ENCODE measurements at places on chromosomes 16 and 17. TPM values are rescaled to one million over a fixed set of nuclear protein-coding genes. Genes with fewer than 3 reads are reported as not detected.

DNA sequence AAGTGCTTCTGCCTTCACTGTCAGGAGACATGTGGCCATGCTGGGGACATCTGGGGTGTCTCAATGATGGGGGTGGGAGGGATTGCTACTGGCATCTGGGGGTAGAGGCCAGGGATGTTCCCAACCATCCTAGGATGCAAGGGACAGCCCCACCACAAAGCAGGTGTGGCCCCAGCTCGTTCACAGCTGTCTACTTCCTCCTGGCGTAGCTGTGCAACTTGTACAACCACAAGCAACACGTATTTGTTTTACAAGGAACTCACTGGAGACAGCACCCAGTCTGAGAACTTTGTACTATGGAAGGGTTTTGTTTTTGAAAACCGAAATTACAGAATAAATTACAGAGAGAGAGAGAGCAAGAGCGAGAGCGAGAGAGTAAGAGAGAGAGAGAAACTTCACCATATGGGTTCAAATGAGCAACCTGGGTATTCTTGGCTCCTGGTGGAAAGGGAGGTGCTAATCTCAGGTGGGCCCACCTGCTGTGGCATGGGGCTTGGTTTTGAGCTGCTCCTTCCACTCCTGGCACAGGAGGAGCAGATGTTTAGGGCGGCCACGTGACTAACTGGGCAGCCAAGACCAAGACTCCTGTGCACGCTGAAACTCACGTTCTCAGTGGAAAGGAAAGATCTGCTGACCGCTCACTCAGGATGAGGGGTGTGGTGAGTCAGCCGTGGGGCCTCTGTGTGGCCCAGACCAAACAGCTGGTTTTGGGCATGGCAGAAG is 17.5 kb upstream of the TNFRSF13B start:
- H3K27me3 ChIP-seq, result no peaks in the 10 kb centered on the region
- peaks cover 10% of the 10 kb centered on the region for H3K4me1 ChIP-seq
- no peak overlapping the region for H3K4me3 ChIP-seq
- no peak overlapping the region for H3K27ac ChIP-seq
- DNase-seq, result no peak

DNA sequence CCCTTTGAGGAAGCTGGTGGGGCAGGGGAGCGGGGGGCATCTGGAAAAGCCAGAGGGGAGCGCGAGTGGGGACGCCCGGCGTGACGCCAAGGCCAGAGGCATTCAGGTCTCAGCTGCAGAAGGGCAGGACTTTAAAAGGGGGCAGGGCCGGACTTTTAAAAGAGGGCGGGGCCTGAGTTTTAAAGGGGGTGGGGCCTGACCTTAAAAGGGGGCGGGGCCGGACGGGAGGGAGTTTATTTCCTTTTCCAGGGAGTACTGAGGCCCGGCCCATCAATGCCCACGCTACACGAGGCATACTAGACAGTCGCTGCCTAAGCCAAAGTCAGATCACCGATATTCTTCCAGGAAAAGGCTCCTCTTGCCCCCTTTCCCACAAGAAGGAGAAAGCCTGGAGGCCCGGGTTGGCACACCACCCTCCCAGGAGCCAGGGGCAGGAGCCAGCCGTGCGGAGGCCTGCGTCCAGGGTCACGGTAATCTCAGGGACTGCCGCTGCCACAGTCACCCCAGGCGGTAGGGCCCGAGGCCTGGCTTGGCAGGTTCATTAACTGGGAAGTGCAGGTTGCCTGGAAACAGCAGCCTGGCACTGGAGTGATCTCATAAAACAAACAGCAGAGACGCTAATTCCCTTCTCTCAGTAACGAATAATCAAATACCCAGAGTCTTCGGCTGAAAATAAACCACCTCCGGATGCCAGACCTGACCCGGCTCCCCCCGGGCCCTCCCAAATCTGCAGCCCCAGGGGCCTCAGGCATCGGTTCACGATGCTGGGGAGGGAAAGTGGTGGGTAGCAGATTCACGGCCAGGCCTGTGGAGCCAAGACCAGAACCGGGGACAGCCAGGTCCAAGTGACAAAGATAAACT is 90.7 kb downstream of the TIMM22 start:
- H3K27me3 ChIP-seq, result no peaks in the 10 kb centered on the region
- peaks cover 40% of the 10 kb centered on the region for H3K36me3 ChIP-seq
- no peak overlapping the region for H3K4me3 ChIP-seq
- DNase-seq, result no peak

DNA sequence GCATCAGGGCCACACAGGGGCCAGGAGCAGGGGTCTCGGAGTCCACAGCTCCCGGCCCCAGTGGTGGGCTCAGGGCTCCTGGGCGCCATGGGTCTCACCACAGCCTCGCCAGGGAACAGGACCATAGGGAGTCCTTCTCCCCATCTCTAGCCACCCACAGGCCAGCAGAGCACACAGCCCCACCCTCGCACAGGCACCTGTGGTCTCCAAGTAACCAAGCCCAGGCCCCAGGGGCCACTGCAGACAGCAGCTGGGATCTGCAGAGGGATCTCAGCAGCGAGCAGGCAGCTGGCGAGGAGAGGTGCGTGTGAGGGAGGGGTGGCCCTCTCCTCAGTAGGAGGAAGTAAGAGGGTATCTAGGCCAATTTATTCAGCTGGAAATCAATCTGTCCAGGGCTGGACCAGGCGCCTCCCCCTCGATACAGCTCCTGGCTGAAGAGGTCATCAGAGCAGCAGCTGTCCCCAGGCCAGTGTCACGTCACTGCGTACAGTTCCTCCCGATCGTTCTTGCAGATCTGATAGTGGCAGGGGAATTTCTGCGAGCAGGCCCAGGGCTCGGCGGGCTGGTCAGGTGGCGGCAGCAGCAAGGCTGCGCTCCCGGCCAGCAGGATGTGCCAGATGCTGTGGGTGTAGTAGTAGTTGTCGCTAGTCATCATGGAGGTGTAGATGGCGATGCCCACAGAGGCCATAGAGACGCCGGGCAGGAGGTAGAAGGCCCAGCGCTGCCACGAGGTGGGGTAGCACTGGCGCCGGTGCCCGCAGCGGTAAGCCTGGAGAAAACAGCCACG is 1.4 kb upstream of the MRPL28 start:
- H3K4me1 ChIP-seq, result peaks cover 7% of the 10 kb centered on the region
- peaks cover 76% of the 10 kb centered on the region for H3K36me3 ChIP-seq
- H3K27me3 ChIP-seq, result no peaks in the 10 kb centered on the region
- no peak for DNase-seq

DNA sequence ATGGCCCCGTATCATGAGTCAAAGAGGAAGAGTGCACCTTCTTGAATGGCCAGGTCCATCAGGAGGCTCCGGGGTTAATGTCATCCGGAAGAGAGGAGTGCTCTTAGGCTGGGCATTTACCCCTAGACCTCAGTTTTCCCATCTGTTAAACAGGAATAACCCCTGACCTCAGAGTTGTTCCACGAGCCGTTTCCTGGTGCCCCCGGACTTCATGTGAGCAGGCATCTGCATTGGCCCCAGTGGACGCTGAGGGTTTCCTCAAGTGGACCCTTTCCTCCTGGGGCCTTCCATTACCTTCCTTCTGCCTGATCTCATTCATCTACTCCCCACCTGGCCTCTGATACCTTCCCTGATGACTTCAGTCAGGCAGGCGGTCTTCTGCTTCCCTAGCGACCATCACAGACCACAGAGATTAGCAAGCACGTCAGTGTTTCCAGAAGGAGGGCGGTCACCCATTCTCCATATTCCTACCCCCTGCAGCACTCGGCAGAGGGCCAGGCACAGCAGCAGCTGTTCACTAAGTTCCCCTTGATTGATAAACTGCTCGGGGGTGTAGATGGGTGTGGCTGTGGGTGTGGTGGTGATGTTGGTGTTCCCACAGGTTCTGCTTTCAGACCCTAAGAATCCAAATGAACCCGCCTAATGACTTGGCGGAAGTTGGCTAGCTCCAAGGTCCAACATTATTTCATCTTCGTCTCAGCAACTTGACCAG is 346.6 kb upstream of the TNRC6C start:
- H3K27ac ChIP-seq, result no peak overlapping the region
- peaks cover 35% of the 10 kb centered on the region for H3K27me3 ChIP-seq
- H3K4me3 ChIP-seq, result no peak overlapping the region
- peaks cover 2% of the 10 kb centered on the region for H3K4me1 ChIP-seq
- DNase-seq, result no peak

DNA sequence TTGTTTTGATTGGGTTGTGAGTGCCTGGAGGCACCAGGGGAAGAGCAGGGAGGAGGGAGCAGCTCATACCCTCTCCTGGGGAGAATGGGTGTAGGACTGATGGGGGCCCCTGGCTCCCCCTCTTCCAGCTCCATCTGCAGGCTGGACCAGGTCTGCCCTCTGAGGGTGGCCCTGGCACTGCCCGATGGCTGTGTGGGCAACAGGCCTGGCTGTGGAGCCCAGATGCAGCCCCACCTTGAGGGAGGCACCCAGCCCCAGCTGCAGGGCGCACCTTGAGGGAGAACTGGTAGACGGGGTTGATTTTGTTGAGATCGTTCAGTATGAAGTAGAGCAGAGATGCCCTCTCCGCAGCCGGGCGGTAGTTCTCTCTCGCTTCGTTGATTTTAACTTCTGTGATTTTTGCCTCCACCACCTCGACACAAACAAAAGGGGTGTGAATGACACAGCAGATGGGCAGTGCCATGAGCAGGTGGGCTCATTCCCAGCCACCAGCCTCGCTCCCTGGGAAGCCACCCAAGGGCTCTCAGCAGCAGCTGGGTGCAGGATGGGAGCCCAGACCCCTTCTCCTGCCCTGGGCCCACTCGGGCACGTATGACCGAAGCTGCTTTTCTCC is 71.6 kb downstream of the PGS1 start:
- no peaks in the 10 kb centered on the region for H3K36me3 ChIP-seq
- peaks cover 13% of the 10 kb centered on the region for H3K27me3 ChIP-seq
- no peaks in the 10 kb centered on the region for H3K4me1 ChIP-seq
- H3K4me3 ChIP-seq, result no peak overlapping the region
- no peak for DNase-seq
- no peak overlapping the region for H3K27ac ChIP-seq

- no peak overlapping the region for H3K4me3 ChIP-seq
- no peaks in the 10 kb centered on the region for H3K36me3 ChIP-seq
- H3K27ac ChIP-seq, result no peak overlapping the region
- H3K4me1 ChIP-seq, result no peaks in the 10 kb centered on the region
These were observed 13.4 kb downstream of the MFSD6L start for GRCh38 chr17:8785547-8786413.

- H3K4me3 ChIP-seq, result peak overlapping the region; percentile 63
- DNase-seq, result no peak
- no peak overlapping the region for H3K27ac ChIP-seq
These were observed 709 bp downstream of the STAT5A start for GRCh38 chr17:42288803-42289610.

GRCh38 chr16:55559233-55559632 is 7.3 kb upstream of the CAPNS2 start:
- H3K27ac ChIP-seq, result no peak overlapping the region
- peak; percentile 73 for DNase-seq
- H3K4me3 ChIP-seq, result no peak overlapping the region
- no peaks in the 10 kb centered on the region for H3K27me3 ChIP-seq
- peaks cover 1% of the 10 kb centered on the region for H3K4me1 ChIP-seq
- H3K36me3 ChIP-seq, result no peaks in the 10 kb centered on the region

DNA sequence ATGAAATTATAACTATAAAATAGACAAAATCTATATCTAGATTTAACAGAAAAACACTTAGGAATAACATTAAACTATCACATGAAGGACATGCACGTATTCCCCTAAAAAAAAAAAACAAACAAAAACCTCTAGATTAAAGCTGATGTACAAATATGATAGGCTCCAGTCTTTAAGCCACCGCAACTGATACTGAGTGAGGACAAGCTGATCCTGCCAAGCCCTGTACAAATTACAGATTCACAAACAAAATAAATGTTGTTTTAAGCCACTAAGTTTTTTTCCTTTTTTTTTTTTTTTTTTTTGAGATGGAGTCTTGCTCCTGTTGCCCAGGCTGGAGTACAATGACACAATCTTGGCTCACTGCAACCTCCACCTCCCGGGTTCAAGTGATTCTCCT is 35.3 kb downstream of the SMURF2 start:
- H3K4me1 ChIP-seq, result peaks cover 14% of the 10 kb centered on the region
- H3K4me3 ChIP-seq, result no peak overlapping the region
- no peak overlapping the region for H3K27ac ChIP-seq
- no peaks in the 10 kb centered on the region for H3K27me3 ChIP-seq
- no peak for DNase-seq
- peaks cover 17% of the 10 kb centered on the region for H3K36me3 ChIP-seq

DNA sequence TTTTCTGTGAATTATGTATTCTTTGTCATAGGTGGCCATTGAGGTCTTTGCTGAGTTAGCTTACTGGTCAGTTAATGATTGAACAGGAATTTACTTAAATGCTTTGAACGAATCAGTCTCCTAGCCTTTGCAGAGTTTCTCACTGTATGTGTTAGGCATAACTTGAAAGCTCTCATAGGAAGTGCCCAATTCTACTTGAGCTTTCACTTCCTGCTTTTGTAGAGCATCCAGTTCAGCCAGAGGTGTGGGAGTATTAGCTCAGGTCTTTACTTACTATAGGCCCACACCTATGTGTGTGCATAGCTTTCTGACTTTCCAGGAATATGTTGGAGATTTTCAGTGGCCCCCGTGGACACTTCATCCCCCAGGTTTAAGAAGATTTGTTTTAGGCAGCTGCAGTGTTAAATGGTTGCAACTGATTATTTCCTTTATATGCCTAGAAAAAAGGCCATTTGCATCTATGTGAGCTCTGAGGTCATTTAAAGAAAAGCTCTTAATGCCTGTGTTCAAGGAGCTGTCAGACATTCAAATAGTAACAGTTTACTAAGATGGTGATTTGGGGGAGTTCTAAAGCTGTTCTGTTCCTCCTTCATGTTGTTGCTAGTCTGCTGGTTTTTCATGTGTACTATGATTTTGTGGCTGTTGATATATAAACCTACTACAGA is 62.3 kb downstream of the PHKB start:
- no peaks in the 10 kb centered on the region for H3K27me3 ChIP-seq
- no peaks in the 10 kb centered on the region for H3K36me3 ChIP-seq
- DNase-seq, result no peak
- no peak overlapping the region for H3K27ac ChIP-seq
- no peaks in the 10 kb centered on the region for H3K4me1 ChIP-seq
- no peak overlapping the region for H3K4me3 ChIP-seq

- H3K27me3 ChIP-seq, result no peaks in the 10 kb centered on the region
- no peak overlapping the region for H3K27ac ChIP-seq
- peaks cover 17% of the 10 kb centered on the region for H3K4me1 ChIP-seq
- no peak overlapping the region for H3K4me3 ChIP-seq
These were observed 95.0 kb downstream of the ADCY9 start for GRCh38 chr16:4021070-4021779.

DNA sequence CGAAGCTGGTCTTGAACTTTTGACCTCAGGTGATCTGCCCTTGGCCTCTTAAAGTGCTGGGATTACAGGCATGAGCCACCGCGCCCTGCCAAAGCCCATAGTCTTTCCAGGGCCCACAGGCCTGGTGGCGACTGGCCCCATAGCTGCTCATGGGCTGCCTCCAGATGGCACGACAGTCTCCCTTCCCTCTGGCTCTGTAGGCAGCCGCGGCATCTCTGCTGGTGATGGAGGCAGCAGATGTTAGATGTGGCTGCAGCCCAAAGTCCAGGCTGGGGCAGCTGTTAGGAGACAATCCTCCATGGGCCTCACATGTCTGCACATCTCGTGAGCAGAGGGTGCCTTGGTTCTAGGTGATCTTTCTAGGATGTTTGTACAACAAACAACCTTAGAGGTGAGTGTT is 69.7 kb upstream of the DNAJA2 start:
- H3K27me3 ChIP-seq, result peaks cover 8% of the 10 kb centered on the region
- H3K4me3 ChIP-seq, result no peak overlapping the region
- H3K4me1 ChIP-seq, result no peaks in the 10 kb centered on the region
- DNase-seq, result no peak
- no peak overlapping the region for H3K27ac ChIP-seq

GRCh38 chr17:29111816-29112499 is 68.2 kb downstream of the MYO18A start:
- no peaks in the 10 kb centered on the region for H3K27me3 ChIP-seq
- no peak overlapping the region for H3K4me3 ChIP-seq
- DNase-seq, result peak; percentile 55
- H3K27ac ChIP-seq, result no peak overlapping the region
- H3K4me1 ChIP-seq, result peaks cover 5% of the 10 kb centered on the region

PNMT gene
- total RNA-seq, result not detected

PIRT gene
- not detected for total RNA-seq

Data from IMR-90 (cell line).